Vagina (tissue), 2 donors: ENCODE measurements at places on chromosomes 7 and 10. TPM values are rescaled to one million over a fixed set of nuclear protein-coding genes. Genes with fewer than 3 reads are reported as not detected.

GRCh38 chr10:88152728-88153133, 289.3 kb downstream of the PTEN start:
- no peak for DNase-seq

DNA sequence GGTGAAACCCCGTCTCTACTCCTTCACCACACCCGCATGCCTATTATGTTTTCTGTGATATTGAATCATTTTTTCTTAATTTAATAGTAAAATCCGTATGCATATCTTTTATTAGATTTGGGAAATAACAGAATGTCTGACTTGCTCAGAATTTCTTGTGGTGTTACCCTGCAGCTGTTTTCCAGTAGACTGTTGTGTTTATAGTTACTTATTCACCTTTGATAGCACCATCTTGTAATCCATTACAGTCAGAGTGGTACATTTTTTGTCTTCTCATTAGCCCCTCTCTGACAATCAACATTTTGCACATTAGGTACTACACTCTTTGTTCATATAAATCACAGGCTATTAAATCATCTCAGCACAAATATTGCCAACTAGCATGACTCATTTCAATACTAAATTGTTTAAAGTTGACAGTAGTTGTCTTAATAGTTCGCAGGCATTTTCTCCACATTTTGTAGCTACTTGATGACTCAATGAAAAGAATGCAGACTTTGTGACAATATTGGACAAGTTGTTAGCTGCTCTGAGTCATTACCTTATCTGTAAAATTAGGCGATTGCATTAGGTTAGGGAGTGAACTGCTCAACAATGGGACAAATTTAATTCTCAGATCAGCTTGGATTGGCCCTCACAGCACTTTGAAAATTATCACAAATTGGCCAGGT, 17.8 kb upstream of the SLC16A12 start:
- DNase-seq, result no peak

The VWA2 gene
- 2.9 TPM for total RNA-seq

The SPRN gene
- total RNA-seq, result not detected

GRCh38 chr10:6513476-6513875, 66.6 kb downstream of the PRKCQ start:
- DNase-seq, result no peak

GRCh38 chr7:2953099-2953498, 90.6 kb downstream of the CARD11 start:
- DNase-seq, result no peak

- no peak for DNase-seq
Measured at GRCh38 chr7:51060536-51060935, 256.1 kb downstream of the COBL start.

DNA sequence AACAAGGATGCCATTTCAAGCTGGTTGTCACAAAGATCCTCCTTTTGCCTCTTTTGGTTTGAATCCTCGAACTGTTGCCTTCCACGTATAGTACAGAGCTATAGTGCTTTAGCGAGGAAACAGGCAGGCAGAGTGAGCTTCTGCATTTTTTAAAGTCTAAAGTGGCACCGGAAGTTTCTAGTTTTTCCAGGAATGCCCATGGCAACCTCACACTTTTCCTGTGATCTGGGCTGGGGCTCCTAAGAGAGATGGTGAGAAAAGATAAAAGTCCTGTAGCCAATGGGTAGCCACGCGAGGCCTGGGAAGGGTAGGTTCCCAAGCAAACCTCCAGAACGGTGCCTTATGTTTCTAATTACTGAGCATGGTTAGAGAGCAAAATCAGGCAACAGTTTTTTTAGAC, 76.7 kb downstream of the CALD1 start:
- DNase-seq, result no peak

The GJD4 gene
- not detected for total RNA-seq

GRCh38 chr7:70736715-70737460, 395.1 kb upstream of the GALNT17 start:
- no peak for DNase-seq
